ENCODE measurements at places on chromosomes 6 and 20. TPM values are rescaled to one million over a fixed set of nuclear protein-coding genes. Genes with fewer than 3 reads are reported as not detected.

The TRIM15 gene
- total RNA-seq: not detected

The PIGU gene
- 10.9 TPM for total RNA-seq

The CGA gene
- not detected for total RNA-seq

GRCh38 chr6:14038467-14039437 lies 78.8 kb upstream of the CD83 start:
- no peak for DNase-seq

- DNase-seq: no peak
Measured at GRCh38 chr6:152118224-152118623, 310.7 kb downstream of the ESR1 start.

- DNase-seq: no peak
Measured at GRCh38 chr6:95658886-95659285, 81.6 kb downstream of the MANEA start.

GRCh38 chr6:150016324-150017185 lies 8.8 kb downstream of the RAET1L start:
- peak; percentile 60 for DNase-seq
